ENCODE measurements at places on chromosomes 6 and 20.

- DNase-seq = no peak
These were observed 44.4 kb downstream of the CLIC5 start for GRCh38 chr6:45971287-45971686.

DNA sequence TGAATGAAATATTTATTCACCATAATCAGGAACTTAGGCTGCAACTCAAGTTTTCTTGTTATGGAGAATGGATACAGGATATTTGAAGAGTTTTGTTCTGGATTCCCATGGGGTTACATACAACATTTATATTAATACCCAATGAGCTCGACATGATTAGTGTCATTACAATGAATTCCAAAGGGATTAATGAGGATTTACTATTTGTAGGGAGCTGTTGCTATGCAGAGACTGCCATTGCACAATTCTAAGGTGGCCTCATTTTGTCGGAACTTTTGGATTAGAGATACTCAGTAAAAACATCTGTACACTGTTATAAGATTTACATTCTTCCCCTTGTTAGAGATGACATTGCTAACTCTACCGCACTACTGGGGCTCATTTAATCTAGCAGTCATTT is 586.8 kb upstream of the MAP3K7 start:
- no peak for DNase-seq

DNA sequence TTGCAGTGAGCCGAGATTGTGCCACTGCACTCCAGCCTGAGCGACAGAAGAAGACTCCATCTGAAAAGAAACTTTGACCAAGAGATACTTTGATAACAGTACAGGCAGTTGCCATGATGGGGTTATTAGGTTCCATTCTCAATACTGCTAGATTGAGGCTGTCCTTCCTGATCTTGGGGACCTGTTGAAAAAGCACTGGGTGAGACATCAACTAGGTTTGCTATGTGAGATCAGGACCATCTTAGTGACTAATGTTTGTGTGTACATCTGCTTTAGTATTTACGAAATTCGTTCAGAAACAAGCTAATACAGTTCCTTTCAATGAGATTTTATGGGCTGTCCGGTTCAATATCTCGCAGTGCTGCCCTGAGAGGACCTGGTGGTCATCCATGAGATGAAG is 2.6 kb downstream of the DSE start:
- DNase-seq = no peak

- no peak for DNase-seq
These were observed 484.0 kb upstream of the SOX4 start for GRCh38 chr6:21109391-21110178.
